ENCODE measurements at places on chromosomes 12 and 14.

GRCh38 chr14:105863296-105864108 lies 337.1 kb downstream of the TMEM121 start:
- no peak for DNase-seq

DNA sequence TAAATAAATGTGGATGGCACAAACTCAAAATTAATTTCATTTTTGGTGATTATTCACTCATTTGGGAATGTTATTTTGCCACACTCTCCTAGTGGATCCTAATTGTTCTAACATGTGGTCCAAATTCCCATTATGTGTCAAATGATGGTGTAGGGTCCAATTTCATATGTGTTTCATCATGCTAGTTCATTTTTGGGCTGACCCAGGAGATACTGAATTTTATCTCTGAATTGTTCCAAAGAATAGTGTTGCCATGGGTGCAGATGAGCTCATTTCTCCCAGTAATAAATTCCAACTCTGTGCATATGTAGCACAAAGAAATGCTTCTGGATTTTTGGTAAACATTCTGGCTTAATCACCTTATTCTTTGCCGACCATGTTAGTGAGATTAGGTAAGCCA lies 23.5 kb upstream of the SEL1L start:
- DNase-seq: no peak

DNA sequence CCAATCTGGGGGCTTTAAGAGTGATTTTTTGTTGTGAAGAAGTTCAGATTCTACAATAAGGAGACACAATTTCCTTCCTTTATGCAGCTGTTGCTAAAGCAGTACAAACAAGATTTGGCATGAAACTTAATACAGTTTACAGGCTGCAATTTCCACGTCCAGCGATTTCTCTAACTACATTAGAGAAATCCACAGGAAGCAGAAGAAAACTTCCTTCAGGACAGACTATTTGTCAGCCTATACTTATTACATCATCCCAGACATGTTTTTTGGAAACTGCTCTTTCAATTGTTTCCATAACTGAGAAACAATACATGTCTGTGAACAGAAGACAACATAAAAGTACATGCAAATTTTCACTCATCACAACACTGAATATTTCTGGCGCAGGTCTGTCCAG lies 204.3 kb downstream of the TTC7B start:
- DNase-seq: no peak

- DNase-seq: no peak
Measured at GRCh38 chr12:107207931-107208525, 114.7 kb upstream of the CRY1 start.

GRCh38 chr12:27553941-27554340 lies 29.9 kb downstream of the PPFIBP1 start:
- DNase-seq: no peak

DNA sequence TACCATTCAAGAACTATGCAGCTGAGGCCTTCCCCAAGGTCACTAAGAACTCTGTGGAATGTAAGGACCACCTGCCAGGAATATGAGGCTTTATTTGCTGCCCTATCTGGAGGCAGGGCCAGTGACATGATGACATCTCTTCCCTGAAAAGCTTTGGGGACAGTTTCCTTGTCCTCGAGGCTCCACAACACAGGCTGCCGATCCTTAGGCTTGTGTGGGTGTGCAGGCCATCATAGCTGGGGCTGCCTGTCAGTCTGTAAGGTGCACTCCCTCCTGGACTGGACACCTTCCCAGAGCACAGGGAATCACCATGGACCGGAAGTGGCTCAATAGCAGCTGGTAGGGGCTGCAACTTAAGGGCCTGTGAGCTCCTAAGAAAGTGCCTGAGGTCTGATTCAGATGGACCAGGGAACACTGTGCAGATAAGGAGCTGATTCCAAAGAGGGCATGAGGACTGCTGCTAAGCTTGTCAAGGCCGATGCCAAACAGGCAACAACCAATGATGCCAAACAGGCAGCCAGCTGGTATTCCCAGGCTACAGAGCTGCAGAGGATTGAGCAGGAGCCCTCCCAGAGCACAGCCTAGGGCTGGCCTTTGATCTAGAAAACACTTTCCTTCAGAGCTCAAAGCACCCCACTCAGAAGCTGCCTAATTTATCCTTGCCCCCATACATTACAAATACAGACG lies 84.3 kb downstream of the CRACR2A start:
- DNase-seq: no peak

GRCh38 chr12:69225251-69225910 lies 14.0 kb upstream of the CPSF6 start:
- no peak for DNase-seq

DNA sequence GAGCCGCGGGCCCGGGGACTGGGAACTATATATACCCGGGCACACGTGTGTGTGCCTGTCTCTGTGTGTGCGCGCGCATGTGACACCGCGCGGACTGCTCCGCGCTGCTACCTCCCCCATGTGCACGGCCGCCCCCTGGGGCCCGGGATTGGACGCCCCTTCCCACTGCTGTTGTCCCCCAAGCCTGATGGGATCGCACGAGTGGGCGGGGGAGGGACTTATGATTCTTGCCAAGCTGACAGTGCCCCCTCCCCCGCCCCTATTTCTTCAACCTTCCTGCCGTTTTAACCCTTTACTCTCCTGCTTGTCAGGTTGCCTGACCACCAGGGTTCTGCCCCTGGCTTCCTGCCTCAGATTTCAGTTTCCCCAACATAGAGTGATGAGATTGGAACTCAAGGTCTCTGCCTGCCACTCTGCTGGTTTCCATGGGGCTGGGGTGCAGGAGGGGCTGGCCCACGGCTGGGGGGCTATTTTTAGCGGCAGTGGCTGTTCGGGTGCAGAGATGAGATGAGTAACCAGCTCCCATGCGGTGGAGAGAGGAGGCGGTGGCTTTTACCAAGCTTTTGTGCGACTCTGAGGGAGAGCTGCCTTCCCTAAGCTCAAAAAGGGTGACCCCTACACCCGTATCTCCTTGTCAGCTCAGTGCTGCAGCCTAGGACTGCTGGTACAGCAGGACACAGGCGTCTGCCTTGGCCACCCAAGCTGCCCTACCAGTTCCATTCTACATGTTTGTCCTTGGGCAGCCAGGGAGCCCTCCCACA lies at the start of gene DDN:
Gene DDN (minus strand): TSS at position 5 of the 761 bp plus-strand sequence. CDS start 88 bp downstream, outside the sequence.
- no peak for DNase-seq

DNA sequence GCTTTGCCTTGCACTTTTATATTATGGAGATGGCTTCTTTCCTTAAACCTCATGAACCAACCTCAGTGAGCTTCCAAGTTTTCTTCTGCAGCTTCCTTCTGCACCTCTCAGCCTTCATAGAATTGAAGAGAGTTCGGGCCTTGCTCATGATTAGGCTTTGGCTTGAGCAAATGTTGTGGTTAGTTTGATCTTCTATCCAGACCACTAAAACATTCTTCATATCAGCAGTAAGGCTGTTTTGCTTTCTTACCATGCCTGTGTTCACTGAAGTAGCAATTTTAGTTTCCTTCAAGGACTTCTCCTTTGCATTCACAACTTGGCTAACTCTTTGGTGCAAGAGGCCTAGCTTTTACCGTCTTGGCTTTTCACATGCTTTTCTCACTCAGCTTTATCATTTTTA lies 125.4 kb downstream of the SNAPC1 start:
- no peak for DNase-seq

- no peak for DNase-seq
Measured at GRCh38 chr12:51925346-51926063, 18.2 kb downstream of the ACVRL1 start.

DNA sequence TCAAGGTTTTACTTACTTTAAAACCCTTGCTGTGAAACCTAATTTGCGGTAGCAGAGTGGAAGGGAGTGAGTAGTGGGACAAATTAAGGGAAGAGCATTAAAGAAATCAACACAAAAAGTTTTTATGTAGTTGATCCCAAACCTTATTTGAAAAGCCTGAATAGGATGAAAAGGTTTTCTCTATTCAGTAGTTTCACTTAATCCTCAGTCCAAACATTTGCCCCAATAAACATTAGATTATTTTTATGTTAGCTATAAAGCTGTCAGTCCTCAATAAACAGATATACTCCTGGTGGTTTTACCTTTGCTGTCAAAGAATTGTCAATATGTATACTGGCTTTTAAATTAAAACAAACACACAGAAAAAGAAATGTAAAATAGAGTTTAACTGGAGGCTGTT lies 136.0 kb downstream of the PAX9 start:
- DNase-seq: no peak

GRCh38 chr12:95384785-95385184 lies 89.2 kb upstream of the METAP2 start:
- no peak for DNase-seq

- no peak for DNase-seq
Measured at GRCh38 chr12:8987685-8988084, 1.7 kb upstream of the KLRG1 start.

DNA sequence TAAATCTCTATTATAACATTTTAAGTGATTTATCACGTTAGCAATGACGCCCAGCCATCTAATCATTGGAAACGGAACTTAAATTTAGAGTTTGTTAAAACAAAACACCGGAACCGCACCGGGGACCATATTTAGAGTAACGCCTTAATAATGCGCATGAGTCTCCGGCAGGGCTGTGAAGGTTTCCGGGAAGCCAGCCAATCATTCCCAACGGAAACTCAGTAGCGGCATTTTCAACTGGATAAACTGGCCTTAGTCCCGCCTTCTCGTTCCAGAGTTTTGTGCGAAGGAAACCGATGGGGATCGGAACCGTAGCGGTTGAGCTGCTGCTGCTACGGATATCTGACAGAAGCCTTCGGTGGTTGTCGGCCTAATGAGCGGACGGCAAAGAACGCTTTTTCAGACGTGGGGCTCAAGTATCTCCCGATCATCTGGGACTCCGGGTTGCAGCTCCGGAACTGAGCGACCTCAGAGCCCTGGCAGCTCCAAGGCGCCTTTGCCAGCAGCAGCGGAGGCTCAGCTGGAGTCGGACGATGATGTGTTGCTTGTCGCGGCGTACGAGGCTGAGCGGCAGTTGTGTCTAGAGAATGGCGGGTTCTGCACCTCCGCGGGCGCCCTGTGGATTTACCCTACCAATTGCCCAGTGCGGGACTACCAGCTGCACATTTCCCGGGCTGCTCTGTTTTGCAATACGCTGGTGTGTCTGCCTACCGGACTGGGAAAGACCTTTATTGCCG lies at the start of gene FANCM:
Gene FANCM (plus strand): TSS at position 272 of the 737 bp plus-strand sequence. CDS start 102 bp downstream, at position 374.
- DNase-seq: peak; percentile 77

- DNase-seq: no peak
Measured at GRCh38 chr14:24389226-24389848, 9.5 kb upstream of the NYNRIN start.

- DNase-seq: no peak
Measured at GRCh38 chr12:87848248-87848868, 180.8 kb downstream of the C12orf50 start.

- DNase-seq: no peak
Measured at GRCh38 chr14:59679872-59680271, 103.3 kb upstream of the CCDC175 start.

GRCh38 chr14:32070282-32070681 lies 6.8 kb upstream of the ARHGAP5 start:
- no peak for DNase-seq

DNA sequence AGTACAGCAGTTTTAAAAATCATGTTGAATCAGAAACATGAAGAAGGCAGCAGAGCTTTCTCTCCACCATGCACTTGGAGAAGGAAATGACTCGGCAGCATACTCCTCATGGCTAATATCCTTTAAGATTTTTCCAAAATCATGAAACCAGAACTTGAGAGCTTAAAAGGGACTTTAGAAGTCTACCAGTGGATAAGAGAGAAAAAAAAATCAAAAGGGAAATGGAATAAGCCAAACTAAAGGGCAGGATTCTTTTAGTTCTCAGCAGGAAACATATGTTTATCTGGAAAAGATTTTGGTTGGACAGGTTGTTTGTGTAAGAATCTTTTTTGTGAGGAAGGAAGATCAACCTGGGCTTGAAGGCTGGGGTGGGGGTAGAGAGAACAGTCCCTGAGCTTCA lies 111.8 kb downstream of the PRKCH start:
- no peak for DNase-seq

DNA sequence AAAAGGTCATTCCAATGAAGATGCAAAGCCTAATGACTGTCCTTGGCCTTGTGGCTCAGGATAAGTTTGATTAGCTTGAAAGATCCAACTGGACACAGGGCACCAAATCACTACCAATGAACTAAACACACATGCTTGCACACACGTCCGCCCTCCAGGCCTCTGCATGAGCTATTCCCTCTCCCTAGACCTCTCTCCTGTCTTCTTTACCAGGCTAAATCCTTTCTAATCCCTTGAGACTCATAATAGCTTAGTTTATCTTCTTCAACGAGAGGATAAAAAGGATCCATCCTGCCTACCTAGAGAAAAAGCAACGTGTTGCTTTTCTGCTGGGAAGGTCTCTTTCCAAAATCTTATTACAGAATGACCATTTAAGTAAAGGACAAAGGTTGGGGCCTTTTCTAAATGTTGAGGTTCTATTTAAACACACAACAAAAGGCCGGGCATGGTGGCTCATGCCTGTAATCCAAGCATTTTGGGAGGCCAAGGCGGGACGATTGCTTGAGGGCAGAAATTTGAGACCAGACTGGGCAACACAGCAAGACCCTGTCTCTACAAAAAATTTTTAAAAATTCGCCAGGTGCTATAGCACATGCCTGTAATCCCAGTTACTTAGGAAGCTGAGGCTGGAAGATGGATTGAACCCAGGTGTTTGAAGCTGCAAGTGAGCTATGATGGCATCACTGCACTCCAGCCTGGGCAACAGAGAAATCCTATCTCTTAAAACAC lies 22.4 kb downstream of the PXN start:
- no peak for DNase-seq

- DNase-seq: no peak
Measured at GRCh38 chr12:104473374-104473983, 16.7 kb downstream of the CHST11 start.

GRCh38 chr12:119176267-119177055 lies 2.3 kb upstream of the HSPB8 start:
- no peak for DNase-seq

GRCh38 chr14:54589076-54589475 lies 22.1 kb downstream of the SAMD4A start:
- DNase-seq: no peak

GRCh38 chr12:71371122-71371521 lies 68.5 kb upstream of the LGR5 start:
- DNase-seq: no peak

DNA sequence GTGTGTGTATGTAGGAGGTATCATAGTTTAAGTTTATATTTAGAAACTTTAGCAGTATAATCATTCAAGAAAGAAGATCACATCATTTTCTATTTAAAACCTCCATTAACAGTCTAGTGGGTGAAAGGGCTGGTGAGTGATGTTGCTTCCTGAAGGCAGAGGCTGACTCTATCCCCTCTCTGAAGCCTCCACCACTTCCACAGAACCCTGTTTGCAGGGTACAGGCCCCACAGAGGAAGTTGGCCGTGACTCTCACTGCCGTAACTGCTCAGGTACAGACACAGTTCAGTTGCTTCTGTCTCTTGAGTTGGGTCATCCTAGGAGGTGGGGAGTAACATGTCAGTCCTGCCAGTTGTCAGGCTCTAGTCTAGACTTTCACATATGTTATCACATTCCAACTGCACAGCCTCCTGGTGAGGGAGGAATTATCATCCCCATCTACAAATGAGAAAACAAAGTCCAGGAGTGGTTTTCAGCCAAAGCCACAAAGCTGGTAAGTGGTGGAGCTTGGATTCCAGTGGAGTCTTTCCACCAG lies 31.5 kb downstream of the CFL2 start:
- no peak for DNase-seq

Data from activated CD8-positive, alpha-beta memory T cell treated with anti-CD3 and anti-CD28 coated beads for 1 hour (primary cell).